ENCODE measurements at places on chromosomes 12 and 14.

DNA sequence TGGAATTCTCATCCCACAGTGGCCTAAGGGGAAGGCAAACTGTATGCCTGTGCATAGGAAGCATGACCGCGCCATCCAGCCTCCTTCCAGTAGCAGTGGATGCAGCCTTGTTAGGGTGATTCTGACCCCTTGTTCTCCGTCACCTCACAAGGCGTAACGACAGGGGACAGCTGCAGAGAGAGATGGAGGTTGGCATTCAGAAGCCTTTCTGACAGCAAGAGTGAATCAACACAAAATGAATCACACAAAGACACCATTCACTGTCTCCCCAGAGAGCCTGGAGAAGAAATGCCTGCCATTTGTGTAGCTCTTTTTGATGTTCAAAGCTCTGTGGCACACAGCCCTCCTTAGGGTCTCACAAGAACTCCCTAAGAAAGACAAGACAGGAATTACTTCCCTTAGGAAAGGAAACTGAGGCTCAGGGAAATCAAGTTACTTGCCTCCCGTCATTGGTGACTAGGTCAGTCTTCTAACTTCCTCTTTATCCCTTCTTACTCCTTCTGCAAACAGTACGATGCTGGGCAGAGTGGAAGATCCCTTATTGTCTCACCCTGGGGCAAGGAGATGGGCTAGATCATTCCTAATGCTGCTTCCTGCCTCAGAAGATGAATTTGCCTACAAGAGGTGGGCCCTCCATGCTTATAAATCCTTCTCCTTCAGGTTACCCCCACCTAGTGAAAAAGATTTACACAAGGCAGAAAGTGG is 280.9 kb downstream of the CACNA1C start:
- DNase-seq, result no peak

- no peak for DNase-seq
These were observed 682 bp upstream of the TRIP11 start for GRCh38 chr14:92040431-92041051.

DNA sequence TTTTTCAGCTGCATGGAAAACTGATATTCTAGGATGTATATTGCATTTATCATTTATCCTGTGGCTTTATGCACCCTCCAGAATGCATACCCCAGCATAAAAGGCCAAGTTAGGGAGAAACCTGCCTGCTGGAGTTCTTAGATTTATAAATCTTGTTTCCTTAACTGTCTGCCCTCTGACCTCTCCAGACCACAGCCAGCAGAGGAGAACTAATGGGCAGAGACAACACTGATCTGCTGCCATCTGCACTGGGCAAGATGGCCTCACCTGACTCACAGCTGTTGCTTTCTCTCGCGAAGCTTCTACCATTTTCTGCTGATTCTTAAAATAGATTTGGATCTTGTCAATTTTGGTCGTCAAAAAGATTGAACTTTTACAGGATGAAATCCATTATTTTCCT is 65.8 kb downstream of the PPP2R5C start:
- DNase-seq, result no peak

- no peak for DNase-seq
These were observed 5.6 kb downstream of the GMFB start for GRCh38 chr14:54483073-54483745.

- DNase-seq, result no peak
These were observed 192.4 kb downstream of the PELI2 start for GRCh38 chr14:56310643-56311042.

DNA sequence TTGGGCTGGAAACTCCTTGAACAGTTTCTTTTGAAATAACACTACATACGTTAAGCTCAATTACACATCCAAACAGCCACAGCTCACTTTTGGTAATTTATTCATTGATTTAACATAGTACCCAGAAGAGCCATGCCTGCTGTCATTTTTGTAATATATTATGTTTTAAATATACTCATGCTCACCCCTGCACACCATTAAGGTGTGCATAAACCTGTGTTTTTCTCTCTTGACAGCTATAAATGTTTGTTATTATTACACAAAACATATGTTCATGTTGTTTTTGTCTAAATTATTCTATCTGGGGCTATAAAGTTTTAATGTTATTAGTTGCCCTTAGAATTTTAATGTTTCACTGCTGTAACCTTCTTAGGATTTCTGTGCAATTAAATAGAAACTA is 296.1 kb downstream of the AKAP6 start:
- no peak for DNase-seq

GRCh38 chr14:74357585-74357984 is 9.3 kb downstream of the VRTN start:
- no peak for DNase-seq

Data from central memory CD4-positive, alpha-beta T cell (primary cell).